ENCODE measurements at places on chromosomes 1 and 21.

DNA sequence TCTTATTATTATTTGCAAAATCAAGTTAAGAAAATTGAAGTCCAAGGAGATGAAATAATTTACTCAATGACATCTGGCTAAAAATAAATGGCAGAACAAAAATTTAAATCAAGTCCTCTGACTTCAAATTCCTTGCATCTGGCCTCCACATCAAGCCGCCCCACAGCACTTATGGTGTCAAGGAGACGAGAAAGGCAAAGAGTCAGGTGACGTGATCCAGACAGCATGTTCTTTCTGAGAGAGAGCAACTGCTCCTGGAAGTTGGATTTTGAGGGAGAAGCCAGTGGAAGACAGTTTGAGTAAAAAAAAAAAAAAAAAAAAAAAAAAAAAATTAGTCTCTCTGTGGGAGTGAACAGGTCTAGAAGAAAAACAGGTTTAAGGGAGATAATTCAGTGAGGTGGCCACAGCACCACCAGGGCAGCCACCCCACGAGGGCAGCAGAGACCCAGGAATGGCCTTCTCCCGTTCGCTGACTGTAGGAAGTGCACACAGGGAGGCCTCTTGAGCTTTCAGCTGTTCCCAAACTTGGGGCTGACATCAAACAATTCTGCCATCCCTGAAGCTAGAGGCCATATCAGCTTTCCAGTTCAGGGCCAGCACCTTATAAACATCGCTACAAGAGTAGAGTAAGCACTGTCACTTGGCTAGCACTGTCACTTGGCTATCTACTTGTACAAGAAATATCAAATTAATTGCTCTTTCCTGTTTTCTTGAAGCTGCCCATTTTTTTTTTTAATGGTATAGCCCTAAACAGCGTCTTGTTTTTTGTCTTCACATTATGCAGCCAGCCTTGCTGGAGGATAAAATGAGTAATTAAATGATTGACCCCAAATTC lies 7.8 kb downstream of the C1orf162 start:
- no peaks in the 10 kb centered on the region for H3K36me3 ChIP-seq
- no peaks in the 10 kb centered on the region for H3K27me3 ChIP-seq
- H3K4me3 ChIP-seq, result no peak overlapping the region

DNA sequence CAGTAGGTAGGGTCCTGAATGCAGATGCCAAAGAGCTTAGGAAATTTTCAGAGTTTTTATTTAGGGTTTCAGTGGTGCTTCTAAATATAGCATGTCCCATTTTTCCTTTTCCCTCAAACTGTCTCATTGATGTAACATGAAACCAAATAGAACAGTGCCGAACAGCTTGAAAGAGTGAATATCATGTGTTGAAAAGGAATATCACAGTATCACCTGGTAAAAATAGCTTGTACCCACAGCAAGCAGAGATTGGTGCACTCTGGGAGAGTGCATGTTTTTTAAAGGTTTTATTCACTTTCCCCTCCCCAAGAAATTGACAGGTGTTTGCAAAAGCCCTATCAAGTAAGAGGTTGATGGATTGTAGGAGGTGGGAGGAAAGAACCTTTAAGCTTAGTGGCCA lies 41.9 kb upstream of the ELAVL4 start:
- no peaks in the 10 kb centered on the region for H3K27me3 ChIP-seq
- H3K27ac ChIP-seq, result no peak overlapping the region
- DNase-seq, result no peak

DNA sequence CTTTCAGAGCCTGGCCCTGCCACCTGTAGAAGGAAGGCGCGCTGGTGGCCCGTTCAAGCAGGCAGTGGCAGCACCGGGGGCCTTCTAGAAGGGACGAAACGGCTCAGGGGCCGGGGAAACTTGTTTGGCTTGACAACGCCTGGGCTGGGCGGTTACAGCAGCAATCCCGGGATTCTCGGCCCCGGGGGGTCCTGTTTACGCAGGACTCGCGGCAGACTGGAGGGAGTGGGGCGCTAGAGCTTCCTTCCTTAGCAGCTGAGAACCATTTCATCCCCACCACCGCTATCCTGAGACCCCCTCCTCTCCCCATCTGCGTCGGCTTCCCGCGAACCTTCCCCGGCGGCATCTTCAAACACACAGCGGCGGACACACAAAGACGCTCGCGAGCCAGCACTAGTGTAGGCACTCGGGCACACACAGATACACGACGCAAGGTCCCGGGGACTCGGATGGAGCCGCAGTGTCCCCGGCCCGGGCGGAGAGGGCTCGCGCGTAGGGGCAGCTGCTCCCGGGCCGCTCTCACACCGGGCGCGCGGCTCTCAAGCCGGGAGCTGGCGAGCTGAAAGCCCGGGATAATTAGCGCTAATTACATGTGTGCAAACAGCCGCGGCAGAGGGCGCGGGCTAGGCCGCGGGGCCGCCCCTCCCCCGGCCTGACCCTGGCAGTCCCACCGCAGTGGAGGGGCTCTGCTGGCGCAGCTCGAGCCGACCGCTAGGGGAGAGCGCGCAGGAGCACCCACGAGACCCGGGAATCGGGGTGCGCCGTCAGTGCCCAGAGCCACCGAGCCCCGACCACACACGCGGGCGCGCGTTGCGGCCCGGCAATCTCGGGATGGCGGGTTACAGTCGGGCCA lies 271.4 kb downstream of the FOXD2 start:
- DNase-seq, result no peak
- H3K4me1 ChIP-seq, result no peaks in the 10 kb centered on the region
- no peak overlapping the region for H3K27ac ChIP-seq
- H3K36me3 ChIP-seq, result no peaks in the 10 kb centered on the region

GRCh38 chr21:39318091-39318959 lies 4.9 kb upstream of the BRWD1 start:
- no peak overlapping the region for H3K27ac ChIP-seq
- DNase-seq, result no peak
- H3K4me1 ChIP-seq, result peaks cover 26% of the 10 kb centered on the region
- H3K27me3 ChIP-seq, result no peaks in the 10 kb centered on the region

DNA sequence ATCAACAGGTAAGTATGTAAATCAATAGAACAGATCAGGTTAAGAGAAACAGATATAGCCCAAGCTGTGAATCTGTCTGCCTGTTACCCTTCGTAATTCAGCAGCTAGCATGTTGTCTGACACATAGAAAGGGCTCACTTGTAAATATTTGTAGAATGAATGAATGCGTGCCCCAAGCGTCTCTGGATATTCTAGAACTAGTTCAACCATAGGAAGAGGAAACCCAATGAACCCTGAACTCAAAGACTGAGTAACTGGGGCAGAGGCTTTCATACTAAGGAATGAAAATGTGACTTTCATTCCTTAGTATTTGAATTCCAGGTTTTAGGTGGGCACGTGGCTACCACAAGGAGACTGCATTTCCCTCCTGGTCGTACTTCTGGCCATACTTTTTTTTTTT lies 60.1 kb upstream of the SMYD2 start:
- H3K4me1 ChIP-seq, result peaks cover 4% of the 10 kb centered on the region
- no peak for DNase-seq
- no peak overlapping the region for H3K4me3 ChIP-seq
- no peaks in the 10 kb centered on the region for H3K36me3 ChIP-seq
